CD4-positive, CD25-positive, alpha-beta regulatory T cell (primary cell): ENCODE measurements at places on chromosomes 12 and 14.

DNA sequence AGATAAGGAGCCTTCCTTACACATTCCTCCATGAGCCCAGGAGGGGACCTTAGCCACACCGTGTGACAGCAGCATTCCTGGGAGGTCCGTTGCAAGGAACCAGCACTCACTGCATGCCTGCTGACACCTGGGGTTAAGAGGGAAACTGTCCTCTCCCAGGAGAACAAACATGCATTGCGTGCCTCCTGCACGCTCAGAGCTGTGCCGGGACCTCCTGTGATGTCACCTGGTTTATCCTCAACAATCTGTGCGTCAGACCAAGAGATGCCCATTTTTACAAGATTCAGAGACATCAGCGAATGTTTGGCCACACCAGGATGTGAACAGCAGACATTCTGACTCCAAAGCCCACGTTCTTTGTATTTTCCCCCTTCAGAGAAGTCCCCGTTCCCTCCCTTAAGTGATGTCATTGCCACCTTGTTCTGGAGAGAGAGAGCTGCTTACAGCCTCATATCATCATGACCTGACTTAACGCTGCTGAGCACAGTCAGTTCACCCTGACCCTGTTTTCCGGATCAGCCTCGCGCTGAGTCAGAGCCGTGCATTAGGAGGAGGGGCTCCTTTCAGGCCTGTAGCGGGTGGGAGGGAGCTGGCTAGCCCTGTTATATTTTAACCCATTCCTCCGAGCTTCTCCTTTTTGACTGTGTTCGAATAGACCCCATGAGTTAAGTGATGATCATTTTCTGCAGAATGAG is 36.2 kb downstream of the TMEM120B start:
- H3K36me3 ChIP-seq = no peaks in the 10 kb centered on the region
- peak; percentile 12 for DNase-seq
- no peak overlapping the region for H3K4me3 ChIP-seq
- no peak overlapping the region for H3K27ac ChIP-seq

DNA sequence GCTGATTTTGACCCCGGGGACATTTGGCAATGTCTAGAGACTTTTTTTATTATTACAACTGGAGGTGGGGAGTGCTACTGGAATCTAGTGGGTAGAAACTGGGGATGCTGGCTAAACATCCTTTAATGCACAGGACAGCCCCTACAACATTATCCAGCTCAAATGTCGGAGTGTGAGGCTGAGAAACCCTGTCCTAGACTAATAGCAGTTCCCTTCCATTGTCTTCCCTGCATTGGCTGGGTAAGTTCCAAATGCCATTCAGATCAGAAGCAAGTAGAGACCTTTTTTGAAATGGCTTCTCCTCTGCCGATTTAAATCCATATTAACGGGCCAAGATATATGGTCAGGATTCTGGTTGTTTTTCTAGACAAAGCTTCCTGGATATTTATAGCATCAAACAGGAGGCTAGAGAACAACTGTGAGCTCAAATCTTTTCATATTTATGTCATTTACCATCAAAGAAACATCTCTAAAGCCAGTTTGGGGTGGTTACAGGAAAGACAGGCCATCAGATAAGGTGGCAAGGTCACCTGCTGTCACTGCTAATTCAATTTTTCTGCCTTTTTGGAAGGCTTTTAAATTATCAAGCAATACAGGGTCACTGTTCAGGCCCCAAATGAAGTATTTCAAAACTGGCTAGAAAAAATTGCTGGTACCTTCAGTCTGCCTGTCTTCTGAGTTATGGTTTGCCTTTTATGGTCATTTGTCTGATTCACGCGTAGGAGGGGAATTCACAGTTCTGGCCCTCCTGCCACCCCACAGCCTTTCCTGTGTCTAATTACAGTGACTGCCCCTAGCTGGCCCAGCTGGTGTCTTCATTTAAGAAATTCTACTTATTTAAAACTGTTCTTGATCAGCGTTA is 20.1 kb upstream of the AKAP5 start:
- peak; percentile 57 for DNase-seq
- H3K27me3 ChIP-seq = no peaks in the 10 kb centered on the region
- H3K27ac ChIP-seq = peak overlapping the region; percentile 78
- peaks cover 22% of the 10 kb centered on the region for H3K36me3 ChIP-seq

DNA sequence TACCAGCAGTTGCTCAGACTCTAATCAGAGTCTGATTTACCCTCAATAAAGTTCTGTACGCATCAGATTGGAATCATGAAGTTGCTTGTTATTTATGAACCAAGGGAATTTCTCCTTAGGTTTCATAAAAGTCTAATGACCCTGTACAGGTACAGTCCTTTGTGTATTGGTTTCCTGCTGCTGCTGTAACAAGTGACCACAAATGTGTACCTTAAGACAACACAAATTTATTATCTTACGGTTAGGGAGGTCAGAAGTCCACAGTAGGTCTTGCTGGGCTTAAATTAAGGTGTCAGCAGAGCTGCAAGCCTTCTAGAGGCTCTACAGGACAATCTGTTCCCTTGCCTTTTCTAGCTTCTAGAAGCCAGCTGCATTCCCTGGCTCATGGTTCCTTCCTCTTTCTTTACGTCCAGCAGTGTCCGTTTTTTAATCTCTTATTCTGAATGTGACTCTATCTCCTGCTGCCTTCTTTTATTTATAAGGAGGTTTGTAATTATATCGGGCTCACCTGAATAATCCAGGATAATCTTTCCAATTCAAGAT is 6.7 kb upstream of the DERA start:
- H3K27ac ChIP-seq = no peak overlapping the region
- no peaks in the 10 kb centered on the region for H3K27me3 ChIP-seq
- H3K36me3 ChIP-seq = peaks cover 45% of the 10 kb centered on the region
- no peak overlapping the region for H3K4me3 ChIP-seq

DNA sequence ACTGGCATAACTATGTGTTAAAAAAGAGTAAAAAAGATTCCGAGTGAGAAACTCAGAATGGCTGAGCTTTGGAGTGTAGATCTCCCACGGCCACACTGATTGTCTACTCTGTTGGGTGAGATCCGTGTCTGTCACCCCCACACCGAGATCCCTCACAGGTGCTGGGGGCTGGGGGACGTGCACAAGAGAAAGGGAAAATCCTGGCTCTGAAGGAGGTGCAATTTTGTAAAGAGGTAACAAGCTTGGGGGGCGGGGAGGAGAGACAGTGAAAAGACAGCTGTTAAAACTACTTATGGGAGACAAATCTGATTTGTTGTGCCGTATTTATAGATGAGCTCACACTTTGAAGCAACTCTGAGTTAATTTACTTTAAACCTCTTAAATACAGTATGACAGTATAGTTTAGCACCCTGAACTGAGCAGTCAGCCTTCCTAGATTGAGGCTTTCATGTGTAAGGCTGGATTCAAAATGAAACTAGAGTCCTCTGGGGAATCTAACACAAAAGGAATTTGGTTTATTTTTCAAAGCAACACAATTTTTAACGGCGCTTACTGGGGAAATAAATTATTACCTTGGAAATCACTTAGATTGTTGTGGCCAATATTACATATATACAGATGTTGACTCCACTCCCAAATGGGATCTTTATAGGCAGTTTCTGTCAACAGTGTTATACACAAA is 167.4 kb upstream of the RGS6 start:
- DNase-seq = no peak
- no peak overlapping the region for H3K4me3 ChIP-seq
- no peaks in the 10 kb centered on the region for H3K36me3 ChIP-seq
- H3K27ac ChIP-seq = no peak overlapping the region
- no peaks in the 10 kb centered on the region for H3K4me1 ChIP-seq

GRCh38 chr14:81767266-81767995 is 233.8 kb upstream of the SEL1L start:
- H3K4me3 ChIP-seq = no peak overlapping the region
- H3K27me3 ChIP-seq = no peaks in the 10 kb centered on the region
